Effector CD4-positive, alpha-beta T cell (primary cell): ENCODE measurements at places on chromosomes 16 and 17.
A peak's percentile ranks its signal among the peaks of the same experiment; 100 is the strongest.

DNA sequence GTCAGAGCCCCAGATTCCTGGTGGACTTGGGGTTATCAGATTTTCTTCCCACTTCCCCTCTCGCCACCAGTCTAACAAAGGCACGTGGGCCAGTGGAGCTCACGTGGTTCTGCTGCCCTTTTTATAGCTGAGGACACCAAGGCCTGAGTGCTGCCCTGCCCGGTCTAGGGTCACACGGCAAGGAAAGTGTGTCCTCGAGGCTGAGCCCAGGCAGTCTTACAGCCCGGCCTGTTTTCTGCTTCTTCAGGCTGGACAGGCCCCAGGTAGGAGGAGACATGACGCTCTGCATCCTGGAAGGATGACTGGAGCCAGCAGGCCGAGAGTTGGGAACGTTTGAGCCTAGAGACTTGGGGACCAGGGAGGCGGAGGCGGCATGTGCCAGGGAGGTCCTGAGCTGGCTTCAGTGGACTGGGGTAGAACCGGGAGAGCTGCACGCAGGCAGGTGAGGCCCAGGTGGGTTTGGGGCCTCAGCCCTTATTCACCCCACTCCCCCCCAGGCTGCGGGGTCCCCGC lies 3.5 kb downstream of the CTRB1 start:
- DNase-seq = no peak

GRCh38 chr16:10752843-10753523 lies 9.3 kb downstream of the NUBP1 start:
- no peak for DNase-seq

DNA sequence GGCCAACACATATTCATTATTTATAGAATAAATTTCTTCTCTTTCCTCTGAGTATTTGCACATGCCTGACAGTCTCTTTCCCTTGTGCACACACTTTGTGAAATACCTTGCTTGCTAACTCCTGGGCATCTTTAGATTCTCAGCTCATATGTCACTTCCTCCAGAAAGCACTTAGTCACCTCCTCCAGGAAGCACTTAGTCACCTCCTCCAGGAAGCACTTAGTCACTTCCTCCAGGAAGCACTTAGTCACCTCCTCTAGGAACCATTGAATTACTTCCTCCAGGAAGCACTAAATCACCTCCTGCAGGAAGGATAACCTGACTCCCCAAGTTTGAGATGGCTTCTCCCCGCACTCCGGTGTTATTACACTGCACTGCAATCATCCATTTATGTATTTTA lies 462.5 kb upstream of the EEF2KMT start:
- DNase-seq = no peak

GRCh38 chr17:7204336-7204735 lies 15.3 kb downstream of the DLG4 start:
- DNase-seq = no peak

- no peak for DNase-seq
These were observed 2.3 kb upstream of the MYO15A start for GRCh38 chr17:18106211-18106610.

- no peak for DNase-seq
These were observed 251.7 kb upstream of the IRX3 start for GRCh38 chr16:54538276-54538675.

- DNase-seq = no peak
These were observed 997 bp downstream of the HOXB7 start for GRCh38 chr17:48609759-48610281.

DNA sequence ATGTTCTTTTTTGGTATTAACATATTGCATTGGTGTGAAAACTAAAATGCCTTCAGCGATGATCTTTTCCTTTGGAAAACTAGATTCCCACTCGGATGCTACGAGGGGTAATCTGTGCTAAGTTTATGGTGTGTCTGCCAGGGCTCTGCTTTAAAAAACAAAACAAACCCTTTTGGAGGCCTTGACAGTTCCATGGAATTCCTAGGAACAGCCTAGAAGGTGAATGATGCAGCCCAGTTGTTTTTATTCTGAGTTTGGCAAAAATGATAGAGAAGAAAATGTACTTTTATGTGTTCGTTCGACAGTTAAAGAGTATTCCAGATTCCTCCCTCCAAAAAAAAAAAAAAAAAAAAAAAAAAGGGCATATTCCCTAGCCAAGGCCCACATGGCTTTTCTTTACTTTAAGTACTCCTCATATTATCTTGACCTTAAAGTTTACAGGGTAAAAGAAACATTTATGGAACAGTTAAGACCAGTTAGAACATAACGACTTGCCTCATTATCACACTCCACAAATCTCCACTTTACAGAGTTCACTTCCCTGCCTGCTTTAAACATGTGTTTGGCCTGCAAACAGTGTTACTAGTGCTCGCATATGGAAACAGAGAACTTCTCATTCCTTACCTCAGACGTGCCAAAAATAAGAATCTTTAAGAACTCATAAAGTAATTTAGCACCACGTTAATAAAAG lies 159.1 kb downstream of the WWOX start:
- DNase-seq = no peak

GRCh38 chr17:62641951-62642350 lies 14.5 kb downstream of the MRC2 start:
- no peak for DNase-seq

DNA sequence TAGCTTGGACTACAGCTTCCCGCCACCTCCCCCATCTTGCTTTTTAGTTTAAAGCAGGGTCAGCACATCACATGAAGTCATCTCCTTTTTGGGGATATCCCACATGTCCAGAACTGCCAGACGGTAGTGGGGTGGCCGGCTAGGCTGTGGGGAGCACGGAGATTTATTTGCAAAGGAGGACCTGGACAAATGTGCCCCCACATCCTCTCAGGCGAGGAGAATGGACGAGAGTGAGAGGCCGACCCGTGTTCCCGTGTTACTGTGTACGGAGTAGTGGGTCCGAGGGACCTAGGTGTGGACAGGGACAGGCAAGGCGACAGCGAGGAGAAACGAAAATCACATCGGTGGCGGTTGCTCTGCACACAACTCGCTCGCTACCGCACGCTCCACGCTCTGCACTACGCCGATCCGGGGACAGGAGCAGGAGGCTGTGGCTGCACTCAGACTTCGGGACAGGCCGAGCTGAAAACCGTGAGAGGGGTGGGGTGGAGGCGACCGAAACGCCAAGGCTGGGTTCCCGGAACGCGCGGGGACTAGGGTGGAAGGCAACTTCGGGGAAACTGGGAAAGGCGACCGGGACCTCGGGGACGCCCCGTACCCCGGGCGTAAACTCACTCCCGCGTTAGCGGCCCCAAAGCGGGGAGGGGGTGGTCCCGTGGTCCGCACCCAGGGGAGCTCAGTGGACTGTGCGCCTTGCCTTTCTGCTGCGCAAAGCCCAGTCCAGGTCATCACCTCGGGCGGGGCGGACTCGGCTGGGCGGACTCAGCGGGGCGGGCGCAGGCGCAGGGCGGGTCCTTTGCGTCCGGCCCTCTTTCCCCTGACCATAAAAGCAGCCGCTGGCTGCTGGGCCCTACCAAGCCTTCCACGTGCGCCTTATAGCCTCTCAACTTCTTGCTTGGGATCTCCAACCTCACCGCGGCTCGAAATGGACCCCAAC lies at the start of gene MT1A:
Gene MT1A, plus strand, starts transcription at position 853 of the 937 bp plus-strand sequence. Its CDS starts 73 bp downstream, at position 926.
- no peak for DNase-seq

DNA sequence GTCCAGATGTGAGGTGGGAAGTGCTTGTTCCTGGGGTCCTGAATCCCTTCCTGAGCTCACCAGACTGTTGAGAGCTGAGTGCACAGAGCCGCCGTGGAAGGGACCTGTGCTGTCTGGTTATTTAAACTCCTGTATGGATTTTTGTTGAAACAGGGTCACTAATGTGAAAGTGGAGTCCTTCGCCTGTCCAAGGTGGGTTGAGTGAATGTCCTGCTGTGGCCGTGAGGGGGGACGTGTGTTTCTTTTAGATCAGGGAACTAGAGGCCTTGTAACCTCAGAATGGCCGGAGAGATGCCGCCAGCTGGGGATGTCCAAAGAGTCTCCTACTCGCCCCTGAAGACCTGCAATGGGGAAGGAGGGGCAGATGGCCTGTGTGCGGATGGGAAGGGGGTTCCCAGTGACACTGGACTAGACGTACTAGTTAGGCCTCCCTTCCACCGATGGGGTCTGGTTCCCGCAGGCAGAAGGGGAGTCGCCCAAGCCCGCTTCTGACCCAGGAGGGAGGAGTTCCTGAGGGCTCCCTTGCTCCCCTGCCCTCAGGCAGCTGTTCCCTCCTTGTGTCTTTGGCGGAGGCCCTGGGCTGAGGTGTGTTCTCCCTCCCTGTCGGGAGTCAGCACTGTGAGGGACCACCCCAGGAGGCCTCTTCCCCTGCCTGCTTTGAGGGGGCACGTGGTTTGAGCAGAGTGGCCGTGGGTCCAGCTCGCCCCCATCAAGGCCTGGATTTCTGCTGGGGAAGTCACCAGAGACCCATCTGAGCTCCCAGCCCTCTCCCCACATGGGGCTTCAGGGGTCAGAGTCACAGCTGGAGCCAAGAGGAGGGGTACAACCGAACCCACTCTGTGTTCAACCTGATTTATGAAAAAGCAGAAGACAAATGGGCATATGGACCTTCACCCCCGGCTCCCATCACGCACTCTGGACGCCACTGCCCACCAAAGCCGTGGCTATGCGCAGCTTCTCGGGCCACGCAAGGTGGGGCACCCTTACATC lies 30.9 kb downstream of the OR1D5 start:
- DNase-seq = no peak

- DNase-seq = no peak
These were observed 879 bp upstream of the LRRC75A start for GRCh38 chr17:16492613-16493530.

GRCh38 chr17:42673885-42674754 lies 2.7 kb downstream of the PLEKHH3 start:
- DNase-seq = no peak

DNA sequence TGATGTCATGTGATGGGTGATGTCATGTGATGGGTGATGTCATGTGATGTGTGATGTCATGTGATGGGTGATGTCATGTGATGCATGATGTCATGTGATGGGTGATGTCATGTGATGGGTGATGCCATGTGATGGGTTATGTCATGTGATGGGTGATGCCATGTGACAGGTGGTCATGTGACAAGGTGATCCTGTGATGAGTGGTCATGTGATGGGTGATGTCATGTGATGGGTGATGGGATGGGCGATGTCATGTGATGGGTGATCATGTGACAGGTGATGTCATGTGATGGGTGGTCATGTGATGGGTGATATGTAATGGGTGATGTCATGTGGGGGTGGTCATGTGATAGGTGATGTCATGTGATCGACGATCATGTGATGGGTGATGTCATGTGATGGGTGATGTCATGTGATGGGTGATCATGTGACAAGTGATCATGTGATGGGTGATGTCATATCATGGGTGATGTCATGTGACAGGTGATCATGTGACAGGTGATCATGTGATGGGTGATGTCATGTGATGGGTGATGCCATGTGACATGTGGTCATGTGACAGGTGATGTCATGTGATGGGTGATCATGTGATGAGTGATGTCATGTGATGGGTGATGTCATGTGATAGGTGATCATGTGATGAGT lies 17.2 kb downstream of the CD300LB start:
- peak; percentile 37 for DNase-seq

- DNase-seq = peak; percentile 46
These were observed 35.1 kb upstream of the CDRT4 start for GRCh38 chr17:15502369-15503112.

GRCh38 chr17:376936-377863 lies 24.6 kb upstream of the RPH3AL start:
- DNase-seq = no peak

DNA sequence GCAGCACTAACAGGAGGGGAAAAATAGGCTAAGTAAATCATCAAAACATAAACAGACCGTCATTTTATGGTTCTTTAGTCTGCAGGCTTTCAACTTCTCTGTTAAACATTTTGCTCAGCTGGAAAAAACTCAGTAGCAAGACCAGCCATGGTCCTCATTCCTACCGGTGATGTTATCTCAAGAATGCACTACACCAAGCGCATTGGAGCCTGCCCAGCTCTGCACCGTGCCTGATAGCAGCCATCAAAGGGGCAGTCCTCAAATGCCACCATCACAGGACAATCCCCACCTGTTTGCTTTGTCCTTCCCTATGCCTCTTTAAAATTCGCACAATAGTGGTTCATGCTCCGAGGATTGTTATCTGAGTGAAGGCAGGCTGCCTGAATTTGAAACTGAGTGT lies 181.5 kb upstream of the MON1B start:
- DNase-seq = no peak

GRCh38 chr16:68936736-68937631 lies 93.7 kb downstream of the TANGO6 start:
- DNase-seq = no peak

DNA sequence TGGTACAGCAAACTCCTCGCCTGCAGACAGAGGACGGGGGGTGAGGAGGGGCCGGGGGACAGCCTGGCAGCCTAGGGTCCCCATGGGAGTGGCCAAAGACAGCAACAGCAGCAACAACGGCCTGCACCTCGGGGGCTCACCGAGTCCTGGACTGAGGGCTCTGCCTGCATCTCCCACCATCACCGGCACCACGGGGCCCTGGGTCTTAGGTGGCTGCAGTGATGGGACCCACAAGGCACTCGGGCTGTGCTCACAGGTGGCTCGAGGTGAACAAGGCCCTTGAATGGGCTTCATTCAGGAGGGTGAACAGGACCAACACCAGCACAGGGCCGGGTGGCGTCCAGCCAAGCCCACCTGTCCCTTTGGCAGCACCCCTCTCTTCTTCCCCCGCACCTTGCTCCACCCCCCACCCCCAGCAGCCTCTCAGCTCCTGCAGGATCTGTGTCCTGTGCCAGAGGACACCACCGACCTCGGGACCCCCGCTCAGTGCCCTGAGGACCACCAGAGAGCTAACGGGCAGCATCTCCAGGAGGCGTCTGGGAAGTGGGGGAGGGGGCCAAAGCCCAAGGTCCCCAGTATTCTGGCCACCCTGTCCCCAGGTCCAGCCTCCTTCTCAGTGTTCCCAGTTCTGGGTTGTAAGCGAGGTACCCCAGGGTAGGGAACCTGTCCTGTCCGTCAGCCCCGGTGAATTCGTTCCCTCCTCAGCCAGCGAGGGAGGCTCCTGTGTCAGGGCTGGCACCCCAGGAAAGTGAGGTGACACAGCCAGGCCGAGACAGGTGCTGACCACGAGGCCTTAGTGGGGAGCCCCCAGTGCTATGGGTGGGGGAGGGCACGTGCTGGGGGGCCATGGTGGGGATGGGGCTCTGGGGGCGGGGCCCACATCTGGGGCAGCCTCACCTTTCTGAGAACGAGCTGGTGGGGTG lies 94.3 kb downstream of the TBC1D16 start:
- no peak for DNase-seq

GRCh38 chr16:74999609-75000480 lies 1.0 kb downstream of the ZNRF1 start:
- DNase-seq = peak; percentile 41
